ENCODE measurements at places on chromosomes 3 and 15.

- peak; percentile 44 for DNase-seq
Observed at GRCh38 chr3:38479431-38480092, 16.6 kb upstream of the EXOG start.

GRCh38 chr15:83487519-83487918 is 40.4 kb downstream of the SH3GL3 start:
- no peak for DNase-seq

- no peak for DNase-seq
Observed at GRCh38 chr3:35772381-35773015, 133.2 kb downstream of the ARPP21 start.

GRCh38 chr3:139112230-139112558 is 67.5 kb upstream of the PRR23C start:
- no peak for DNase-seq

- no peak for DNase-seq
Observed at GRCh38 chr3:8637348-8637747, 7.2 kb downstream of the SSUH2 start.

GRCh38 chr15:73074241-73074640 is 22.0 kb downstream of the NEO1 start:
- no peak for DNase-seq

DNA sequence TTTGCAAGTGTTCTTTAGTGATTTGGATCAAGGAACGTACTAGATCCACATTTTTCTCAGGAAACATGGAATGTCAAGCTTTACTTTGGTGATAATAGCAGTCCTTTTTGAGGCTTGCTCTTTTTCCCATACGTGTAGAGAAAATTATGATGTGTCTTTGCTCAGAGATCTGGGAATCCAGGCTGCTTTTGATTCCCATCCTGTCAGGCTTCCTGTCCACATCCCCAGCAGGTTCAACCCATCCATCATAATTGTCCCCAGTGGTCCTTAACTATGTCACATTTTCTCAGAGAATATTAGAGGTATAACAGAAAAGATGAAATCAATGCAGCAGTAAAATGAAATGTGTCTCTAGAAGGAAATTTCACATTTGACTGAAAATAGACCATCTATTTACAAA is 111.4 kb downstream of the IQCH start:
- DNase-seq: no peak

DNA sequence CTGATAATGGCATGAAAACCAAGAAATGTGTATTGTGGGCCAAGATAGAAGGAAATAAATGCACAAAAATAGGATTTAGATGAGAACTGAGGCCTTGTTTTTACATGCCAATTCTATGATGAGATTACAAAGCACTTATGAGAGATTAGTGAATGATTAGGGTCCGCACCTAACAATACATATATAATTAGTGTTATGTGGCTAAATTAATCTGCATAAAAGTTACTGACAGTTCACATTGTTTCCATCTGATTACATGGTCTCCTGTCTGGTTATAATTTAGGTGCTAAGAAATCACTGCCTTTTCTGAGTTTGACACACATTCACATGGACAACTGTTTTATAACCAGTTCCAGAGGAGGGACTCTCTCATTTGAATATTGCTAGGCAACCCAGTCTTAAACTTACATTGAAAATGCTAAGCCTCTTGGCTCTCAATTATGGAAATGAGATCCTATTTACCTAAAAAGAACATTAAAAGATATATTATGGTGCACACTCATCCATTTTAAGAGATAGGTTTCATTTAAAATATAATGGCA is 117.0 kb upstream of the ARL6 start:
- DNase-seq: no peak

DNA sequence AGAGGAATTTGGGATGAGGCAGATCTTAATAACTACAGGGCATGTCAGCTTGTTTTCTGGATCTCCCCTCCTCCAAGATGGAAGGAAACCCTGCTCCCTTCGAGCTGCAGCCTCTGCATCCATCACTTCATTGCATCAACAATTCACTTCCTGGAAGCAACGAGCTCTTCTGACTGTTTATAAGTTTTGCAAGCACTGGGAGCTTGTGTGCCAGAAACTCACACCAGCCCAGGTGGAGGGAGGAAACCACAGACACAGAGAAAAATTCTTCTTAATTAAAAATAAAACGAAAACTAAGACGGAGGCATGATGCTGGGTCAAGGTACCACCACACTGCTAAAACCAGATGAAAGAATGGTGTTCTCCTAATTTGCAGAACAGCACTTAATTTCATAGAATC is 10.6 kb downstream of the LRIG1 start:
- DNase-seq: no peak

GRCh38 chr3:127064391-127065137 is 81.6 kb downstream of the PLXNA1 start:
- DNase-seq: no peak

DNA sequence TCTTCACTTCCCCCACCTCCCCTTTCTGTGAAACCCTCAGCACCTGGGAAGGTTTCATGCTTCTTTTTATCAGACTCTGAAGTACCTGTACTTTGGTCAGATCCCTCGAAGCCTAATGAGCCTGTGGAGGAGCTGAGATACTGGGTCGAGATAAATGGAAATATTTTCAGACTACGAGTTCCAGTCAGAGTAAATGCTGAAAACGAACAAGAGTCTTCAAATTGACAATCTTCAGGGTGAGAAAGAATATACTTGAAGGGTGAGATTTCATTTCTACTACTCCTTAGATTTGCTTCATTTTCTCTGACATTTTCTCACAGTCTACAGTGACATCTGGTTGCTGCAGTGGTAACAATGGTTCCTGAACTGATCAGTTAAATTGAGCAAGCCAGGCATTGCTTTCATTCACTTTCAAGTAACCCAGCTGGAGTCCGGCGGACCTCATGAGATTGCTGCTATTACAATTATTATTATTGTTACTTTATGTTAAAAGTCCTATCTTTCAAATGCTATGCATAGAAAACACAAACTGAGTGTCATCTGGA is 337.2 kb downstream of the VGLL3 start:
- no peak for DNase-seq

DNA sequence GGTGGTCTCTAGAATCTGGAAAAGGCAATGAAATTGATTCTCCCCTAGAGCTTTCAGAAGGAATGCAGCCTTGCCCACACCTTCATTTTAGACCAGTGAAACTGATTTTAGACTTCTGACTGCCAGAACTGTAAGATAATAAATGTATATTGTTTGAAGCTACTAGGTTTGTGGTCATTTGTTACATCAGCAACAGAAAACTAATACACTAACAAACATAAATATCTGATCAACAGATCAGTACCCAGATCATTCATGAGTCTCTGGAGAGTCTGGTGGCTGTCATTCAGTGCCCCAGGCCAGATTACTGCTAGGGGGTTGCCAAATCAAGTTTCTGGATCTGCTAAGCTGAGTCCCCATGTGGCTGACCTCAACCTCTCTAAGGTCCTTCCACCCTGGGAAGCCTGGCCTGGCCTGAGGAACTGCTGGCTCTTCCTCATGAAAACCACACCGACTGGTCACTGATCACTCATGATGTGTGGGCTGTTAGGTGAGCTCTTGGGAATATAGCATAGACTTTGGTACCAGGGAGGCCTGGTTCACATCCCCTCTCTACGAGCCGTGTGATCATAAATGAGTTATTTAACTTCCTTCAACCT is 11.1 kb upstream of the LACTB start:
- DNase-seq: no peak

GRCh38 chr15:52718551-52718950 is 39.4 kb upstream of the ATOSA start:
- no peak for DNase-seq

DNA sequence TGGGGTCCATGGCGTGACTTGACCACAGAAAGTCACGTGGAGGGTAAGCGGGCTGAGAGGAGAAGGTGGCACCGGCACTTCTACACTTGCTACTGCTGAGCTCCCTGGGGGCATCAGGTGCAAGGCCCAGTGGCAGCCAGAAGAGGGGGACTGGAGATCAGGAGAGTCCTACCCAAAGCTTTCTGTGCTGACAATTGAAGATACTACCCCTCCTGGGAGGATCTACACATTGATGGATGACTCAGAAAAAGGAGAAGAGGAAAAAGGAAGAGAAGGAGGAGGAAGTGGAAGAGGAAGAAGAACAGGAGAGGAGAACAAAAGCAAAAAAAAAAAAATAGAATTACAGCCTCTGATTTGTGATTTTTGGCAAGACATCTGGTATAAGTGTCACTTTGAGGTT is 41.2 kb downstream of the MYO5C start:
- no peak for DNase-seq

DNA sequence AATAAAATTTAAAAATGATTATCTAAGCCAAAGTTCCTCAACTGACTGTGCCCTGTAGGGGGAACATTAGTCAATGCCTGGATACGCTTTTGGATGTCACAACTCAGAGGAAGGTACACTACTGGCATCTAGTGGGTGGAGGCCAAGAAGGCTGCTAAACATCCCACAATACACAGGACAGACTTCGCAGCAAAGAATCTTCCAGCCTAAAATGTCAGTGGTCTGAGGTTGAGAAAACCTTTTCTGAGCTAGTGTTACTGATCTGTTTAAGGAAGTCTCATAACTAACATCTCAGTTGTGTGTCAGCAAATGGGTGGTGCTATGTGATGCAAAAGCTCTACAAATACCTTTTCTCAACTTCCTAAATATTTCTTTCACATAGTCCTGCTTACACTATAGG is 20.9 kb upstream of the LDHAL6B start:
- DNase-seq: no peak

DNA sequence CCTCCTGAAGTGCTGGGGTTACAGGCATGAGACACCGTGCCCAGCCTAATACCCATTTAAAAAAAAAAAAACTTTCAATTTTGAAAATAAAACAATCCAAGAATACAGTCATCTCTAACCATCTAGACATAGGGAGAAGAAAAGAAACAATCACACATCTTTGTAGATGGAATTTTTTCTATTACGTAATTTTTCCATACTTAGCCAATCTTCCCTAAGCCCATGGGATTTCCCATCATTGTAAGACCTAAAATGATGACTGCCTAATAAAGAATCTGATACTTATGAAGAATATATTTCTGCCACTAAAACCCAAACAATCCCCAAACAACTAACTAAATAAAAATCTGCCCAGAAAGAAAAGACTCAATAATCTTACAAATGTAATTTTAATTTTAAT is 88.7 kb downstream of the CBLB start:
- no peak for DNase-seq

GRCh38 chr3:124227150-124227630 is 235.3 kb upstream of the ROPN1 start:
- DNase-seq: no peak

DNA sequence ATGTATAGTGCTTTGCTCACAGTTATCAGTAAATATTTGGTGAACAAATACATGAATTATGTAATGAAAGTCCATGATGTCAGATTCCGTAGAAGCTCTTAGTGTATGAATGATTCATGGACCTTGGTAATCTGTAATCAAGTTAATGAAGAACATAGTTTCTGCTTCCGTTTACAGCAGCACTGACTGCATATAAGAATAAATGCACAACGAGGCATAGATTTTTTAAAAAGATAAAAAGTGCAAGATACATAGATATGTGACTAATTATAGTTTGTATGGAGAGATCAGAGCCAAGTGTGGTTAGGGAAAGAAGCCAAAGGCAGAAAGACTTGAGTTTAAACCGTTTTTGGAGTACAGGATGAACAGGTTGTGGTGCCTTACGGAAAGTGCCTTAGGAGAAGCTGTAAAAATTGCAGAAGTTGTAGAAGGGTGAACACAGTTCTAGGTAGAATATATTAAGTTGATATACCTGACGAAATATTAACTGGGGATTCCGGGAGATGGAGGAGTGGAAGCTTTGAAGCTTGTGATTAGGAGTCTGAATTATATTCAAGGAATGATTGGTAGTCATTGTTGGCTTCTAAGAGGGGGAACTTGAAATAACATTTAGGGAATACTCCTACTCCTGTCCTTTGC is 293.1 kb downstream of the NLGN1 start:
- no peak for DNase-seq

- no peak for DNase-seq
Observed at GRCh38 chr15:33956397-33956796, 11.9 kb upstream of the CHRM5 start.

GRCh38 chr3:24765399-24765798 is 270.7 kb upstream of the THRB start:
- DNase-seq: no peak

DNA sequence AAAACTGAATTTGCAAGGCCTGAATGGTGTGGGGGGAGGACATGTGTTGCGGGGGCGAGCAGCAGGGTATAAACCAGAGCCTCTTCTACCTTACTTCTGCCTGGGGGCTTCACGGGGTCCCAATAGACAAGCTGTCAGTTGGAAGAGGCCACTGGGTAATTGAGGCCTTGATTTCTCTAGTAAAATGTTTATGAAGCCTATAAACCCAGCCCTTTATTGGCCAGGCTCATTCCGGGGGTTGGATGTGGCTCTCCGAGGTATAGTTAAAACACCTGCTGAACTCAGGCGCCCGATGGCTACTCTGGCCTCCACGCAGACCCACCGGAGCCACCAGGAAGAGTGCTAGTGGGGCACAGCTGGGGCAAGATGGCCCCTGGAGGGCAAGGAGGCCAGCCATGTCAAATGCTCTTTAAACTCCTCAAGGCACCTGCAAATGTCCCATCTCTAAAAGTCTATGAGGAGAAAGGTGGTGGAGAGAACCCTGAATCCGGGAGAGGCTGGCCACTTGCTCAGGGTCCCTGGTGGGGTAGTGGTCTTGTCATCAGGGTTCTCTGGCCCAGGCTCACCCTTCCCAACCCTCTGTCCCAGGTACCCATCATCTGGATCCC is 34.3 kb downstream of the IGDCC3 start:
- DNase-seq: no peak

DNA sequence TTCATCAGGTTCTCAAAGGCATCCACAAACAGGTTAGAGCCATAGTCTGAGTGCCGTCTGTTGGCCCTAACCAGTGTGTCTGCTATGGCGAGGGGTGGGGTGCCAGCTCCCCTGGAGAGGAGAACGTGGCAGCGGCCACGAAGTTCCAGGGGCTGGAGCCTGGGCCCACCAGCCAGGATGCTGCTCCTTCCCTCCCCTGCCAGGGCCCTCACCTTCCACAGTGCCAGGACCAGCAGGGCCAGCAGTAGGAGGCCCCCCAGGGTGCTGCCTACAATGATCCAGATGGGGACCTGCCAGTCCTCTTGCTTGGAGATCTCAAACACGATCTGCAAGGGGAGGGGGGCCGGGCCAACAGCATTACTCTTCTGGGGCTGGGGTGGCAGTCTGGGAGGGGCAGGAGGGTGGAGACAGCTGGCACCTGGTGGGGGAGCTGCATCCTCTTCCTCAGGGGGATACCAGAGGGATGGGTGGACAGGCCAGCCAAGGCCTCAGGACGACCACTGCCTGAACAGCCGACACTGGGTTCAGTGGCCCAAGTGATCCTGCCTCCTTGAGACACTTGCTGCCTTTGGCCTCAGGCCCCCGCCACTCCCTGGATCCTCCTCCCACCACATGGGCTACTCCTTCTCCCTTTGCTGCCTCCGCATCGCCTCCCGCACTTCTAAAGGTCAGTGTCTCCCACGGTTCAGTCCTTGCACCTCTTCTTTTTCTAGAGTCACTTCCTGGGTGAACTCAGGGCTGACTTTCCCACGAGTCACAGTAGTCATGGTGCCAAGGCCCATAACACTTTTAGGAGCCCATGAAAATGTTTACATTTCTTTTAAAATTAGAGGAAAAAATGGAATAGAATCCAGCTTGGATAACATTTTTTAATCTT is 26.3 kb downstream of the FEM1B start:
- DNase-seq: peak; percentile 14

- DNase-seq: no peak
Observed at GRCh38 chr15:58003810-58004209, 61.7 kb downstream of the ALDH1A2 start.

- DNase-seq: no peak
Observed at GRCh38 chr3:134613006-134613520, 37.8 kb downstream of the KY start.

Data from activated CD4-positive, CD25-positive, alpha-beta regulatory T cell treated with anti-CD3 and anti-CD28 coated beads, Interleukin-2, amount 50 U/mL, for 72 hours (primary cell).